ENCODE measurements at places on chromosomes 12 and 14.

DNA sequence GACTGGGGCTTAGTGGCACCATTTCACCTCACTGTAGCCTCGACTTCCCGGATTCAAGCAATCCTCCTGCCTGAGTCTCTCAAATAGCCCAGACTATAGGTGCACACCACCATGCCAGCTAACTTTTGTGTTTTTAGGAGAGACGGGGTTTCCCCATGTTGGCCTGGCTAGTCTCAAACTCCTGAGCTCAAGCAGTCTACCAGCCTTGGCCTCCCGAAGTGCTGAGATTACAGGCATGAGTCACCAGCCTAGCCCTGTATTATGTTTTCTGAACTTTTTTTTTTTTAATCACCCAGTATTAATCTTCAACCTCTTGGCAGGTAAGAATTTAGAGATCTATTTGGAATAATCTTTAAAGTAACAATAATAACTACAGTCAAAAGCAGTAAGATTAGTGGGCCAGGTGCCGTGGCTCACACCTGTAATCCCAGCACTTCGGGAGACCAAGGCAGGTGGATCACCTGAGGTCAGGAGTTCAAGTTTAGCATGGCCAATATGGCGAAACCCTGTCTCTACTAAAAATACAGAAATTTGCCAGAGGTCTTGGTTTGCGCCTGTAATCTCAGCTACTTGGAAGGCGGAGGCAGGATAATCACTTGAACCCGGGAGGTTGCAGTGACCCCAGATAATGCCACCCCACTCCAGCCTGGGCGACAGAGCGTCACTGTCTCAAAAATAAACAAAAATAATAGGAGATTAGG is 8.6 kb downstream of the NANOG start:
- DNase-seq: no peak

DNA sequence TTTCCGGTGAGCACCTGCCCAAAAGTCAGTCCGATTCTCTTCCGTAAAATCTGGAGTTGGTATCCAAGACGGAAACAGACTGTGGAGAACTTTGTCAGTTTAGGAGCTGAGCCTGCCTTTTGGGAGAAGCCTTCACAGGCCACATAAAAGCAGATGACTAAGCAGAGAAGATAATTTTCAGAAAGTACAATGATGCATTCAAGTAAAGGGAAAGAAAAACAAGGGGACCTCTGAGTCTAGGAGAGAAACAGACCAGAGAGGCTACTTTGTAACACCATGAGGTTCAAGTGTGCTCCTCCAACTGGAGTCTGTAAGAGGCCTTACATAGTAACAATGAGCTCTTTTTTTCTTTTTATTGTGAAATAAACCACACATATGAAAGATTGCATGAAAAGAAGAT is 21.1 kb downstream of the TMED8 start:
- no peak for DNase-seq

DNA sequence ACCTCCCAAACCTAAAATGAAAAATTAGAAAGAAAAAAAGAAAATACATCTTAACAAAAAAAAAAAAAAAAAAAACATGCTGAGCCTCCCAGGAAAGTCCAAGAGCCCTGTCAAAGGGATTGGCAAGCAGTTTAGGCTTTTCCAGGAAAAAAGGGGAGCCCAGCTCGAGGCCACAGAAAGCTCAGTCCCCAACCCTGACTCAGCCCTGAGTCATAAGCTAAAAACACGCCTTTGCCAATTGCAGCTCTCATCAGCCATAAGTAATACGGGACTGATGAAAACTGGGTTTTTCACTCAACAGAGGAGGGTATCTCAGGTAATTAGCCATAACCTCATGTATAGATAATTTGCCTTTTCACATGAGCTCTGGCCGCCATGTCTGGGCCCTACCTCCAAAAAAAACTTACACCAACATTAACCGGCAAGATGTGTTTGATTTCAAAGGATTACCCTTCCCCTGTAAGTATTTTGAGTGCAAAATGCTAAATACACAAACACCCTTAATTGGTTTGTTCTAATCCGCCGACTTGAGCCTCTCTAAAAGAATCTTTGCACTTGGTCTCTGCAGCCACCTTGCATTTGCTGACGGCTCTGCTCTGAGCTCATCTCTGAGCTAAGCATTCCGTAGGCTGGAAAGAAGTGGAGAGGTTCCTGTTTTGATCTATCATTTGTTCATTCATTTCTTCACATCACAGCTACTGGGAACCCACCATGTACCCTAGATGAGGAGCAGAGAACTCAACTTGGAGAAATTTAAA is 319.2 kb downstream of the BCL11B start:
- DNase-seq: no peak

GRCh38 chr12:14303661-14304155 is 61.8 kb upstream of the ATF7IP start:
- no peak for DNase-seq

DNA sequence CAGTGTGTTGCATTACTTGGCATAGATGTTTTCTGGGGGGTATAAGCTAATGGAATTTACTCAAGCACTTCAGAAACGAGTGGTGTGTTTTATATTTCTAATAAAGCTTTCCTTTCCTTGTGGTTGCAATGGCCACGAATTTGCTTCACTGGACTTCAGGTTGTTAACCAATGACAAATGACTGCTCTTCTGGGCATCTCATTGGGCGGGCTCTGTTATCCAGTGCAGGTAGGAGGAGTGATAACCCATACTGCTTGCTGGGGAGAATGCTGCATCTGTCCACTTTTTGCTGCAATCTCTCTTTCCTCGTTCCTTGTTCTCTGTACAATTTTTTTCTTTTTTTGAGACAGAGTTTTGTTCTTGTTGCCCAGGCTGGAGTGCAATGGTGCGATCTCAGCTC is 80.0 kb upstream of the RPH3A start:
- DNase-seq: no peak

- DNase-seq: no peak
Measured at GRCh38 chr12:57866308-57867019, 19.9 kb upstream of the CTDSP2 start.

DNA sequence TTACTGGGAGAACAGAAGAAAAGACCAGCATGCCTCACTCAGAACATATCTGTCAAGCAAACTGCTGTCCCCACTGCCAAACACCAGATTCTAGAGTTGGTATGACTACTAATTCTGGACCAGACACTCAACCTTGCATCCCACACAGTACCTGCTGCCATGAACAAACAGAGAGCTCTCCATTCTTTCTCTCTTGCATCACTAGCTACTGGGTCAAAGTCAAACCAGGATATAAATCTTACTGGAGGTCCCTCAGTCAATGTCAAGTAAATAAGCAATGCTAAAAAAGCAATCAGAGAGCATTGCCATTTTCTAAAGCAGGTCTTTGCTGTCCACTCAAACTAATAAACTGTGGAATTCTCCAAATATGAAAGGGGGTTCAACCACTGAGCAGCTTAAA is 452.4 kb upstream of the SEL1L start:
- DNase-seq: no peak

DNA sequence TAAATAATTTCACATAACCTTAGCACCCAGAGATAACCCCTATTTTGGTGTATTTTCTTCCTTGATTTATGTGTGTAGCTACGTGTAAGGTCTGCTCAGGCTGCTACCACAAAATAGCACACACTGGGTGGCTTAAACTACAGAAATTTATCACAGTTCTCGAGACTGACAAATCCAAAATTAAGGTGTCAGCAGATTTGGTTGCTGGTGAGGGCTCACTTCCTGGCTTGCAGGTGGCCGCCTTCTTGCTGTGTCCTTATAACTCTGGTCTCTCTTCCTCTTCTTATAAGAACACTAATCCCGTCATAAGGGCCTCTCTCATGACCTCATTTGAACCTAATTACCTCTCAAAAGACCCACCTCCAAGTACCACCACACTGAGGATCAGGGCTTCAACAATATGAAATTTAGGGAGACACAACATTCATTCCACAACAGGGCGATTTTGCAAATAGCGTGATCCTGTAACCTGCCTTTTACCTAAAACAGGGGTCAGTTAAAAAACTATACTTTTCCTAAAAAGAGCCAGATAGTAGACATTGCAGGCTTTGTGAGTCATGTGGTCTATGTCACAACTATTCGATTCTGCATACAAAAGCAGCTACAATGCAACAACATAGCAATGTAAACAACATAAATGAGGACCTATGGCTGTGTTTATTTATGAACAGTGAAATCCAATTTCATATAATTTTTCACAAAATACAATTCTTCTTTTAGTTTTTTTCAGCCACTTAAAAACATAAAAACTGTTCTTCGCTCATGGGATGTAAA is 371.7 kb downstream of the DPF3 start:
- DNase-seq: no peak

DNA sequence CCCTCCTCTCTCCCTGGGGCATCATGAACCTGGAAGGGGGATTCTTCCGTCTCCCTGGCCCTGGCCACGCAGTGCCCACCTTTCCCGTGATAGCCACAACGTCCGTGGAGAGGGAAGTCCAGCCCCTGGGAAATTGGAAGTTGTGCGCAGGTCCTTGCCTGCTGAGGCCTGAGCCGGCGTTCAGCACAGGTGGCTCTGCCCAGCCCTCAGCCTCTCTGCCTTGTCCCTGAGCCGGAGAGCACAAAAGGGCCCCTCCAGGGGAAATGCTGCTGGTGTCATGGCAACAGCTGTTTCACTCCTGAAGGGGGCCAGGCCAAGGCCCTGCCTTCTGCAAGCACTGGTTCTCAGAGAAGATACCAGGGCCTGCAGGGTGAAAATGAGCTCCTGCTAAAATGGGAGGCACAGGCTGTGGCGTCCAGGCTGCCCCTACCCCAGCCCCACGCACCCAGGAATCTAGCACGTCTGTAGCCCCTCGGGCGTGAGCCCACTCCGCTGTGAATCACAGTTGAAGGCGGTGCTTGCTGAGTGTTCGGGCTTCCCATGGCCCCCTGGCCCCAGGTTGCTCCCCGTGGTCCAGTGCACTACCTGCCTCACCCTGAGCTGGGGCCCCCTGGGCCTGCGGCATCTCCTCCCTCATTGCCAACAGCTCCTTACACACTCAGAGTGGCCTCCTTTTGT is 149.4 kb downstream of the ADGRD1 start:
- no peak for DNase-seq

DNA sequence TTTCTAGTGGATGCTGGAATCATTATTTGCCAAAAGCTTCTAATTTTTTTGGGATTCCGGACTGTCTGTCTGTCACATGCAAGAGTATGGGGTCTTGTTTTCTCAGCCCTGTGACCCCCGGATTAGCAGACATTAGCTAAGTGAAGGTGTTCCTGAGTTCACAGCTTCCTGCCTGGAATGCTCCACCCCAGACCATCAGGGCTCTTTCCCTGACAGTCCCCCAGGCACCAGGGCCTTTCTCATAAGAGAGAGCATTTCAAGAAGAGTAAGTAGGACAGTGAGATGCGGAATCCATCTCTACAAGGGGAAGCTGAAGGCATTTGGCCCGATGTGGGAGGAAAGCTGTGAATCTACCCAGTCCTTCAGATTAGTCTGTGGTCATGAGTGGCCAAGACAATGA is 129.3 kb downstream of the SLC15A4 start:
- DNase-seq: no peak

DNA sequence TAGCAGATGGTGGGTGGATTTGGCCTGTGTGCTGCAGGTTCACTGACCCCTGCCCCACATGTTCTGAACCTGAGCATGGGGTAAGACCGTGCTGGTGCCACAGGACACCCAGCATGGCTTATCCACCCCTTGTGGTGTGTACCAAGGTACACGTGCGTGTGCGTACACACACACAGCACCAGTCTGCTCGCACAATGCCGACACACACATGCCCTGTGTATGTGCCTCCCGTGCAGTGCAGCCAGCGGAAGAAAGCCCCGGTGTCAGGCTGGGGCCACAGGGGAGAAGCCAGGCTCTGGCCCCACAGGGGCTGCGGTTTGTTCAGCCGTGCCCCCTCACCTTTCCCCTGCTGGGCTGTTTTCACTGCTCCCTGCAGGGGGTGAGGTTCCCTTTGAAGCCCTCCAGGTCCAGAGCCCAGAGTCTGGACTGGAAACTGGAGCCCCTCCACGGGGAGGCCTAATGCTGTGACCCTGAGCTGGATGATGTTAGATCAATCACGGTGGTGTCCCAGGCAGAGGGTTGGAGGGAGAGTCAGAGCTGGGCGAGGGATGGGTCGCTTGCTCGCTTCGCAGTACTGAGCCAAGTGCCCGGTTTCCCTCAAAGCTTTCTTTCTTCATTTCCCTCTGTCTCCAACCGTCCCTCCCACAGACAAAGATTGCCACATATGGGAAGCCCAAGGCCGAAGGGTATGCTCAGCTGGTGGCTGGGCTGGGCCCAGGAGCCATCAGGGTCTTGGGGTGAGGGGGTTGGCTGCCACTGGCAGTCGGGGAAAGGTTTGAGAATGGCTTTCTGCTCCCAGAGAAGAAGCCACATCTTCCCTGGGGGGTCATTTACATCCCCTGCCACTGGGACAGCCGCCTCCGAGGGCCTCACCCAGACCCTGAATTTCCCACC is 6.2 kb downstream of the DTX1 start:
- no peak for DNase-seq

DNA sequence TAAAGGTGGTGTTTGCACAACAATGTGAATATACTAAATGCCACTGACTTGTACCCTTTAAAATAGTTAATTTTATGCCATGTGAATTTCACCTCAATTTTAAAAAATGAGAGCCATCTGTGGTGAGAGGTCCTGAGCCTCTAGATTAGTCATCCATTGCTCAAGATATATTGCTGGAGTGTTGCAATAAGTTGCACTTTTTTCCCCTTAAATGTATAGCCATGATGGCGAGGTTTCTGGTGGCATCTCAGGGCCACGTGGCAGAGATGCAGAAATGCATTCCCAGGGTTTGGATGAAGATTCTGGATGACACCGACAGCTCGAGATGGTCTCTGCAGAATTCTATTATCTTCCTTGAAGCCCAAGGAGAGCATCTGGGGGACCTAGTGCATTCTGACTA is 153.7 kb downstream of the AACS start:
- DNase-seq: no peak

DNA sequence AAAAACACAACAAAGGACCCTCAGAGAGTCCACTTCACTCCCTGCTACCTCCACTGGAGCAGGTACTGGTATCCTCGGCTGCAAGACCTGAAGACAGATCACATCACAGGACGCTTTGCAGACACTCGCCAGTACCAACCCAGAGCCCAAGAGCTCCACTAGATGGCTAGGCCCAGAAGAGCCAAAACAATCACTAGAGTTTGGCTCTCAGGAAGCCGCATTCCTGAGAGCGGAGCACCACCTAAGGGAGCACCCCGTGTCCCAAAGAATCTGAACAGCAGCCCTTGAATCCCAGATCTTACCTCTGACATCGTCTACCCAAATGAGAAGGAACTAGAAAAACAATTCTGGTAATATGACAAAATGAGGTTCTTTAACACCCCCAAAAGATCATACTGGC is 399.8 kb downstream of the RAD51B start:
- DNase-seq: no peak

GRCh38 chr12:68067762-68068376 is 78.6 kb downstream of the IFNG-AS1 start:
- no peak for DNase-seq

DNA sequence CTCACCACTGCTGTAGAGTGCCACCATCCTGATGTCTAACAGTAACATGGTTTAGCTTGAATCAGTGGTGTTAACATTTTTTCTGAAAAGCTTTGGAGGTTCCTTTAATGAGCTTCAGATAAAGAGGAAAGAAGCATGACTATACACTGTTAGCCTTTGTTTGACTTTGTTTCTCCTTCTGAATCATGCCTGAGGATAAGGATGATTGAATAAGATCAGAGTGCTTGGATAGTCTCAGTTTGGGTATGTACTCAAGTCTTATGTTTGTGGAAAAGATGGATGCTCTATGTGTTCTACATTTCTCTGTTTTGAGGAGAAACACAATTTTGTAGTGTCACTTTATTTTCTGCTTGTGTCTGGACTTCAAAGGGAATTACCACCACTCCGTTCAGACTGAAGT is 42.0 kb downstream of the GPATCH2L start:
- no peak for DNase-seq

Data from stimulated activated CD4-positive, alpha-beta T cell treated with anti-CD3 and anti-CD28 coated beads, Interleukin-1b, Interleukin-23, amount 100 ng/mL, for 1 hour (primary cell).